ENCODE measurements at places on chromosomes 11 and 22.

GRCh38 chr11:119181677-119182412, 3.4 kb upstream of the NHERF4 start:
- DNase-seq, result no peak

DNA sequence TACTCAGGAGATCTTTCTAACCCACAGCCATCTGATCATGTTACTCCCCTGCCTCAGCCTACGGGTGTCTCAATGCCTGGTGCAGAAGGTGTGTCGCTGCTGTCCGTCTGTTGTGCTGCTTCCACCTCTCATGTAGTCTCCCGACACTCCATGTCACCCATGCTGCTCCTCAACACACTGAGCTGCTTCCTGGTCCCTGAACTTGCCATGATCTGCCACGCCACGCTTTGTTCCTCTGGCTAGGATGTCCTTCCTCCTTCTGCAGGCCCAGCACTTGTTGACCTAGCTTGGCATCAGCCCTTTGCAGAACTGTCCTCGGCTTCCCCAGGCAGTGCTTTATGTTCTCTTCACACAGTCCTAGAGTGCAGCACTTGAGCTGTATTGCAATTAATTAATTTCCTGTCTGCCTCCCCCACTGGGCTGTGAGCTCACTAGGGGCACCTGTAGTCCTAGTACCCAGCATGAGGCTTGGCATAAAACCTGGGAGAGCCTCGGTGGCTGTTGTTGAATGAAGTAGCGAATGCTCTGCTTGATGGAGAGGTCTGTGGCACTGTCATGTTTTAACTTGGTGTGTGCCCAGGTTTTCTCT, 9.5 kb downstream of the GTPBP1 start:
- DNase-seq, result no peak

DNA sequence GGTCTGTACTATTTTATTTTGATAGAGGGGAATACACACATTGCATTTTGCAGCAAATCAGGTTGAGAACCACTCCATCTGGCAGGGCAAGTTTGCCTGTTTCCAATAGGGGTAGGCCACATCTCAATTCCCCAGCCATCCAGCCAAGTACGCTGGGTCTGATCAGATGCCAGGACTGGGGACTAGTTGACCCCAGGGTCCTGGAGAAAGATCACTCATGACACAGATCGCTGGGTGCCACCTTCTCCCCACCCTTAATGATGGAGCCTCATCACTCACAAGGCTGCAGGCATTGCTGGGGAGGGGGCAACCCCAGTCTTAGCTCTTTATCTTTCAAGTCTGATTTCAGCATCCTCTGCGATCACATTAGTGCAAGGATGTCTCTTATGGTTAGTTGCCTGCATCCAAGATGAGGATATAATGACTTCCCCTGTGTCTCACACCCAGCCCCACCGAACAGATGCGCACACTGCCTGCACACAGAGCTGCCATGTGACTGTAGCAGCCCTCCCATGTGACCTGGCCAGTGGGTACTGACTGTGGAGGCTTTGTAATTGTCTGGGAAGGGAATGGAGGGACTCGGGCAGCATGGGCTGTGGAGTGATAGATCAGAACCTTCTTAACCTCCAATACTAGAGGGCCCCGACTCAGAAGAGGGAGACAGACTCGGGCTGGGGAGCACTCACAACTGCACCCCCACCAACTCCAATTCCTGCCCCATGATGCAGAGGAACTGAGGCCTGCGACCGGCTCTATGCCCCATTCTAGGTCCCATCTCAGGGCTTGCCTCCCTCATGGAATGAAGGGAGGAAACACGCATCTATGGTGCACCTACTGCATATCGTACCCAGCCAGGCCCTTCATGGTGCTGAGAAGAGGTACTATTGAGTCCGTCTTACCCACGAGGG, 155.8 kb downstream of the DSCAML1 start:
- DNase-seq, result no peak

DNA sequence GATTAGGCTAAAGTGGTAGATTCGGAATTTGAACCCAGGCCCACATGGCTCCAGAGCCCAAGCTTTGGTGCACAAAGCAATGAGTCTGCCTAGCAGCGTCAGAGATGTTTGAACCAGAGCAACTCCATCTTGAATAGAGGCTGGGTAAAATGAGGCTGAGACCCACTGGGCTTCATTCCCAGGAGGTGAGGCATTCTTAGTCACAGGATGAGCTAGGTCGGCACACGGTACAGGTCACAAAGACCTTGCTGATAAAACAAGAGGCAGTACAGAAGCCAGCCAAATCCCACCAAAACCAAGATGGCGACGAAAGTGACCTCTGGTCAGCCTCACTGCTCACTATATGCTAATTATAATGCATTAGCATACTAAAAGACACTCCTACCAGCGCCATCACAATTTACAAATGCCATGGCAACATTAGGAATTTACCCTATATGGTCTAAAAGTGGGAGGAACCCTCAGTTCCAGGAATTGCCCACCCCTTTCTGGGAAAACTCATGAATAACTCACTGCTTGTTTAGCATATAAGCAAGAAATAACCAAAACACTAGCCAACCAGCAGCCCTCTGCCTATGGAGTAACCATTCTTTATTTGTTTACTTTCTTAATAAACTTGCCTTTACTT, 40.3 kb upstream of the DAGLA start:
- no peak for DNase-seq

- DNase-seq, result no peak
Observed at GRCh38 chr11:124625504-124626168, 3.0 kb downstream of the TBRG1 start.

- no peak for DNase-seq
Observed at GRCh38 chr11:115430345-115430744, 73.9 kb downstream of the CADM1 start.

Data from HS-27A (cell line).